ENCODE measurements at places on chromosomes 11 and 22.
A peak's percentile ranks its signal among the peaks of the same experiment; 100 is the strongest.

DNA sequence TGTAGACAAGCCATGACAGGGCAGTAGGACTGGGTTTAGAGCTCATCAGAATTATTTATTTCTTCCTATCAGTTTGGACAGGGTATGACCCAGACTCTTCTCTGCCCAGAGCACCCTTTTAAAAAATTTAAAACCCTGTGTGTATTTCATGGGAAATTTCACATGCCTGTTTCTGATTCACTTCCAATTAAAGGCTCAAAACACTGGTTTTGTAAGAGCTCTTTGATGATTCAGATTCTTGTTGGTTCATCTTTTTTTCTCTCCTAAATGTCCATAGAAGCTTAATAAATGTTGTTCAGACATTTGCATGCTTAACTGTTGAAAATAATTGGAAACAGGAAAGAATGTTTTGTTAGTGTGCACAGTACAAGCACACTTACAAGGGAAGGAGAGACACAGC, 13.8 kb downstream of the FLI1 start:
- DNase-seq = no peak

- DNase-seq = peak; percentile 29
These were observed 10.7 kb upstream of the ACCSL start for GRCh38 chr11:44036811-44037657.

- DNase-seq = no peak
These were observed 62.5 kb upstream of the CD44 start for GRCh38 chr11:35076201-35077100.

DNA sequence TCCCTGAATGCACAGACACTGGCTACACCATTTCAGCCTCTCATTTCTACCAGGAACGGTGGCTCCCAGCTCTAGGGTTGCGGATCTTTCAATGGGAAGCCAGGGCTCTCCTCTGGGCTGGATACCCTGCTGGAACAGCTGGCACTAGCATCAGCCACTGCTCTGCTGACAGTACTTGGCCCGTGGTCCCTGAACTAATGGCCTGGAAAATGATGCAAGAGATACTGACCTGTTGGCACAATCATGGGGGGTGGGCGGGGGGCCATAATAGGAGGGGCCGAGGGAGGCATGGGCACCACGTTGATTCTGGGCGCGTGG, 10.7 kb upstream of the TBC1D10A start:
- DNase-seq = no peak

DNA sequence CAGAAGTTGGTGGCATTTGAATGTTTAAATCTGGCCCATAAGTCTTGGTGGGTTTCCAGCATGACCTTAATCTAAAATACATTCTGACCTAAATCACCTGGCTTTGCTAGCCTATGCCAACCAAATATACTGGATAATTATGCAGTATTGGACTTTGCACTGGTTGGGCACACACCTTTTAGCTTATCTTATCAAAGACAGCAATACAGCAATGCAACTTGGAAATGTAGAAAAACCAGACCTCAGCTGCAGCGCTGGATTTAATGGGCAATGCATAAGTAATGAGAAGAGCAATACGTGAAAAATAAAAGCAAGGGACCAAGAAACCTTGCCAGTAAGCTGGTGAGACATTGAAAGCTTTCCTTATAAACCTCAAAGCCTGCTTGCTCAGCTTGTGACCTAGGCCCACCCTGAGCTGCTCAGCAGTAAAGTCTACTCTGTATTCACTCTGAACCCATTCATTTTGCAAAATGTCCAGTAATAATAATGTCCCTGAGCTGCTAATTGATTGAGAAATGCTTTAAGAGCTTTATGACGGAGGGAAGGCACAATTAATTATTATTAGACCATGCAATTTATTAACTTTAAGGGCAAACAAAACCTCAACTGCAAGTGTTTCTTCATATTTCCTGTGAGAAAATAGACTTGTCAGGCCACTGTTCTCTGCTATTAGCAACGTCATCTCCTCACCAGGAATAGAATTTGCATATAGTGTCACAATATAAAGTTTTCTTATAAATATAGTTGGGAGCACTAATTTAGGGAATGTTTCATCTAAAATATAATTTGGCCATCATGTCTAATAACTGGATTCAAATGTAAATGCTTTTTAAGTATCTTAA, 49.4 kb upstream of the CEP295 start:
- DNase-seq = no peak

- DNase-seq = peak; percentile 92
These were observed 51.5 kb downstream of the APOL1 start for GRCh38 chr22:36304429-36304828.

- no peak for DNase-seq
These were observed 25.6 kb upstream of the CD5 start for GRCh38 chr11:61076506-61077304.

GRCh38 chr11:112288021-112288420, 27.4 kb upstream of the PLET1 start:
- DNase-seq = no peak

DNA sequence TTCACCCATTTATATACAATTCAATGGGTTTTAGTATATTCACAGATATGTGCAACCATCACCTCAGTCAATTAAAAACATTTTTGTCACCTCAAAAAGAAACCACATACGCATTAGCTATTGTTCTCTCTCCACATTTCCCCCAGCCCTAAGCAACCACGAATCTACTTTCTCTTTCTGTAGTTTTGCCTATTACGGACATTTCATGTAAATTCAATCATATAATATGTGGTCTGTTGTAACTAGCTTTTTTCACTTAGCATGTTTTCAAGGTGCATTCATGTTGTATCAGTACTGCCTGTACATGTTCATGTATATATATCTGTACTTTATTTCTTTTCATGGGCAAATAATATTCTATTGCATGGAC, 104.7 kb upstream of the RRM1 start:
- DNase-seq = no peak

DNA sequence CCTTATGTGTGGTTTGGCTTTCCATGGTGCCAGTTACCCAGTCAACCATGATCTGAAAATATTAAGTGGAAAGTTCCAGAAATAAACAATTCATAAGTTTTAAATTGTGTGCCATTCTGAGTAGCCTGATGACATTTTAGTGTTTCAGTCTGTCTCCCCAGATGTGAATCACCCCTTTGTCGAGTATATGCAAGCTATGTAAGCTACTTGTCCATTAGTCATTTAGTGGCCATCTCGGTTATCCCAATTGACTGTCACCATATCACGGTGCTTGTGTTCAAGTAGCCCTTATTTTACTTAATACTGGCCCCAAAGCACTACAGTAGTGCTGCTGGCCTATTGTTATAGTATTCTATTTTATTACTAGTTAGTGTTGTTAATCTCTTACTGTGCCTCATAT, 44.9 kb downstream of the ATG16L2 start:
- no peak for DNase-seq

- no peak for DNase-seq
These were observed 3.8 kb upstream of the MMP27 start for GRCh38 chr11:102709201-102709945.

DNA sequence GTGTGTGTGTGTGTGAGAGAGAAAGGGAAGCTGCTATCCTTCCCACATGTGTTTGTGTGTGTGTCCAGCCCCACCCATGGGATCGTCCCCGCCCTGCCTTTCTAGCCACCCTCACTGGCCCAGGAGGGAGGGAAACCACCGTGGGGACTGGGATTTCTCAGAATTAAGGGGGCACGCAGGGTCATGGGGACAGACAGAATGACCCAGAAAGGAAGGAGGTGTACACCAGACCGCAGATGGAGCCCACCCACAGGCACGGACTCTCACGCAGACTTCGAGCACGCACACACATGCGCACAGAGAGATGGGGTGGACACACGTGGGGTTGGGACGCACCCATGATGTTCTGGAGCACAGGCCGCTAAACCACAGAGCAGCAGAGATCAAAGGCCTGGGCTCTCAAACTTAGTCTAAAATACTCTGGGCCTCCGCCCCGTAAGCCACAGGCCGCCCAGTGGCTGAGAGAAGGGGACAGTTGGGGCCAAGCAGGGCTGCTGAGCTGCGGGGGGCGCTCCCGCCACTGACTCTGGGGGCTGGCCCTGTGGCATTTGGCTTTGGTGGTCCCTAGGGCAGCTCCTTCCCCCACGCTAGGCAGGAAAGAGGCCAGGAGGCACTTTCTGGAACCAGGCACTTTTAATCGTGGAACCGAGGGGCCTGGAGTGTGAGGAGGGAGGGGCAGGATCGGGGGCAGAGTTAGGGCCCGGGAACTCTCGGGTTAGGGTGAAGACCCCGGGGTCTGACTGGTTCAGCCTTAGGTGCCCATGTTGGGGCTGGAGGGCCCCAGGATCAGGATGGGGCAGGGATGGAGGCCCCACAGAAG, 1.5 kb downstream of the IFITM5 start:
- DNase-seq = no peak

DNA sequence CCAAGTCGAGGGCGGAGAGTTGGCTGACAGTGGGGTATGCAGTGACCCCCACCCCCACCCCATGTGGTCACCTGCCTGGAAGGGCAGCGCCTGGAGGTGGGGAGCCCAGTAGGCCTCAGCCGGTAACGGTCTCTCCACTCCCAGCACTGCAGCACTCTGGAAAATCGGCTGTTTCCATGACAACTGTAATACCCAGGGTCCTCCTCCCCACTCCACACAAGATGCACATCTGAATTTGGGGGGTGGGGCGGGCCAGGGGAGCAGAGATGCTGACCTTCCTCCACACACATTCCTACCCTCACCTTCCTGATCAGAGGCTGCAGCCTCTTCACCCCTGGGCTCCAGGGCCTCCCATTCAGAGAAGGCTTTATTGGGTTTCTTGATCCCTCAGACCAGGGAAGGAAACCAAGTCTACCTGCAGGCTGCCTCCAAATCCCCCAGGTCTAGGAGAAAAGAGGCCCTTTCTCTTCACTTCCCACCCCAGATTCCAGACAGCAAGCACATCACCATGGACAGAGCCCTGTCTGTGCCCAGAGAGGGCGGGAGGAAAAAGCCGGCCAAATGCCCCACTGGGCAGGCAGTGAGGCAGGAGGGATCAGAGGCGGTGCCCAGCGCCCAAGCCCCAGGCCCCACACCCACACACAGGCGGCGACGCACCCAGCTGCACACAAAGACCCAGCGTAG, 46.5 kb downstream of the SLC22A12 start:
- DNase-seq = no peak

GRCh38 chr11:44203270-44204043, 106.5 kb downstream of the ALX4 start:
- DNase-seq = no peak

DNA sequence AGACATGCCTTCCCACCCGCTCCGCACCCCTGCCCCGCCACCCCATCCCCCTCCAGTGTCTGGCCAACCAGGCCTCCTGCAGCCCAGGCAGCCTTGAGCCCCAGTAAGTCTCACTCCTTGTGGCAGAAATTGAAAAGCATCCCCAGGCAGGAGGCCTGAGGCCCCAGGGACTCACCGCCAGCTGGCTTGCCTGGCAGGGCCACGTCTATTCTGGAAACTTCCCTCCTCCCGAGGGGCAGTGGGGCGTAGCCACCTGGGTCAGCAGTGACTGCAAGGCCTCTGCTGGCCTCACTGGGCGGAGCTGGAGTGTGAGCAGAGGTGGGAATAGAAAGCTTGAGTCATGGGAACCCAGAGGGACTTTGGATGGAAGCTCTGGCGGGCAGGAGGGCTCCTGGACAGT, 26.3 kb downstream of the ANO1 start:
- peak; percentile 38 for DNase-seq

GRCh38 chr11:105000797-105001196, 22.2 kb downstream of the CASP5 start:
- no peak for DNase-seq

DNA sequence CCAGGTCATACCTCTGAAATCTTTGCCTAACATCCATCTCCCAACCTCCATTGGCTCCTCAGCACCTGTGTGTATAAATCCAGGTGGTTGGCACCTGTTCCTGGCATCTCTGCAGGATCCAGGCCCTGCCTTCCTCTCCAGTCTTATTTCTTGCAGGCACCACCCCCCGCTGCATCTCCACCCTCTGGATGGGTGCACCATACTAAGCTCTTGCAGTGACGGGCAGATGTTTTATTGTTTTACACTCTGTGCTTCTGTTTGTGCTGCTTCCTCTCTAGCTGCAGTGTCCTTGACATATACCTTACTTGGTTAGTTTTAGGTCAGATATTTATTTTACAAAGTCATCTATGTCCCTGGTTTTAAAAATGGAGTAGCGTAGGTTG, 102.6 kb downstream of the TBC1D22A start:
- DNase-seq = no peak

- no peak for DNase-seq
These were observed 10.2 kb upstream of the GDPD4 start for GRCh38 chr11:77311701-77312100.

GRCh38 chr11:27913650-27914049, 194.3 kb downstream of the KIF18A start:
- no peak for DNase-seq

GRCh38 chr11:88979641-88980040, 86.1 kb downstream of the GRM5 start:
- DNase-seq = peak; percentile 39

DNA sequence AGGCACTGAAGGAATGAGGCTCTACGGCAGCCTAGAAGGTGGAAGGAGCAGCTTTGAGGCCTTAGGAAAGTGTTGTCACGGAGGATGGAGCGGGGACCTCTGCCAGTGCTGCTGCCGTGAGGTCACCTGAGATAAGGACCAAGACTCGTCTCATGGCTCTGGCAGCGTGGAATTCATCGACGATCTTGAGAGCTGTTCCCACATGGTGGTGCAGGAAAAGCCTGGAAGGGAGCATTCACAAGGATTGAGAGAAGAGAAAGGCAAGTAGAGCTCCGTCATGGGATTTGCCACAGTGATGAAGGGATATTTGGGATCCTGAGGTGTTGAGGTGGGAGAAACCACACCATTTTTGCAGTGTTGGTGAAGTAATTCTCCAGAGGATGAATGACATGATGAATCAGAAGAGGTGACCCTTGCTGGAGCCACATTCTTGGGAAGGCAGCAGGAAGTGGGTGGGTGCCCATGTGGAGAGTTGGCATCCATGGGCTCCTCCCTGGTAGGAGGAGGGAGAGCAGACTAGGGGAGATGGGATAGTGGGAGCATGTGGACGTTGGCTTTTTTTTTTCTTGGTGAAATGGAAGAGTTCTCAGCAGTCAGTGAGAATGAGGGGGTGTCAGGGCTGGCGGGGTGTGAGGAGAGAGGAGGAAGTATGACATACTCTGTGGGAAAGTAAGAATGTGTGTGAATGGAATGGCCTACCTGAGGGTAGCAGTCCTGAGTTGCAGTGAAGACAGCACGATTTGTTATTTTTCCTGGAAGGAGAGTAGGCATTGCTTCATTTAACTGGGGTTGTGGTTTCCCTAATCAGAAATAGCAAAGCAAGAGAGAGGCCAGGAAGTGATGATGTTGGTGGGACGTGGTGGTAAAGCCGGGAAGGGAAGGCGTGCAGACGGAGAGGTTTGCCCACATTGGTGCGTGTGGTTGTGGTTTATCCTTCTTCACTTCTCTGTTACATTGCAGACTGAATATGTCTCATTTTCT, 11.1 kb downstream of the PPP6R3 start:
- DNase-seq = no peak

DNA sequence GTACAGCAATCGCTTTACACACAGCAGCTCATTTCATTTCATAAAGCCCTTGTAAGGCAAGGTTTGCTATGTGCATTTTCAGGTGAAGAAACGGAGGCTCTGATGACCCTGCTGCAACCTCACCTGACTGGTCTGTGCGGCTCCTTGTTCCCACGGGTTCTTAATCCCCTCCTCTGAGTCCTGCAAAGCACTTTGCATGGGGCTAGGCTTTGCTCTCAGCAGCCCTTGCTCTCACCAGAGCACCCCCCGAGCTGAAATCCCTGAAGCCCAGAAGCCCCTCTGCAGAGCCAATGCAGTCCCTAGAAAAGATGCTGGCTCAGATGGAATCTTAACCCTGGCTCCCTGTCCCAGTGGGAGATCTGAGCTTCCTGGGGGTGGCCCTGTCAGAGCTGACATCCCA, 11.0 kb upstream of the APOL6 start:
- no peak for DNase-seq
